ENCODE measurements at places on chromosomes 6 and 20. TPM values are rescaled to one million over a fixed set of nuclear protein-coding genes. Genes with fewer than 3 reads are reported as not detected.

Gene TENT5A
- total RNA-seq: 30.0 TPM

Gene TSBP1
- not detected for total RNA-seq

Gene EFCAB8
- total RNA-seq: 0.18 TPM

Gene SLCO4A1
- 35.5 TPM for total RNA-seq

Gene PPP1R3G
- total RNA-seq: 10.7 TPM

Gene AVP
- not detected for total RNA-seq

Gene PSMB9
- total RNA-seq: 18.6 TPM

DNA sequence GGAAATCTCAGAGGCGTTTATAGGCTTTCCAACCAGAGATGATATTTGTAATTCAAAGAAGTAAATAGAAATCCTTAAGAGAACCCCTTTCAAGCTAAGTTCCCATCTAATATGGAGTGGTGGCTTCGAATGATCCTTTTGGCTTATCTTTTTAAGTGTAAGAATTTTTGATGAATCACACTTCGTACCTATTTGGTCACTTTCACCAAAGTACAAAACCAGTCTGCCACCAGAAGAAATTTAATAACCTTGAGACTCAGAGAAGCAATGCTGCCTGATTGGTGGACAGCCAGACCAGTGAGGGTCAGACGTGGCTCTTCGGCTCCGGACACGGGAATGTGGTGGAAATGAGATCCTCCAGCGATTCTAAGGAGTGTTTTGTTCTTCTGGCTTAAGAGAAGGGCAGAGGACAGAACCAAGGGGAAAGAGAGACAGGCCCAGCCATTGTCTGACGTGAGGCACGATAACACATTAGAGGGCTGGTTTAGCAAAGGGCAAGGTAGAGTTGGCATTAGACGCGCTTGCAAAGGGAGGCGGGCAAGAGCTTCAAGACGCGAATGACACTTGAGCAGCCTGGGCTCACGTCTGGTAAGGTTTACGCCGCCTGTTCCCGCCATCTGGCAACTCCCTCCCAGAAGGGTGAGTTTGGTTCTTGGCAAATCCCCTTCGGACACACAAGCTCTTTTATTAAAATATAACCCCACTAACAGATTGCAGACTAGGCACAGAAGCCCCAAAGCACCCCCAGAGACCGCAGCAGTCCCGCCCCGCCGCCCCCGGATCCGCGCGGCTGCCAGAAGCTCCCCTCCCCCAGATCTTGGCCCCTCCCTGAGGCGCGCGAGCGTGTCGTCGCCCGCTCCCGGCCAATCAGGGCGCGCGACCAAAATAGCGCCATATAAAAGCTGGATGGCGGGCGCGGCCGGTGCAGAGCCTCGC is 50.0 kb upstream of the EZR start:
- DNase-seq: peak; percentile 91

GRCh38 chr6:7157752-7158616 is 50.2 kb downstream of the RREB1 start:
- no peak for DNase-seq

GRCh38 chr6:17281497-17282481 is 628 bp downstream of the RBM24 start:
- DNase-seq: peak; percentile 29

DNA sequence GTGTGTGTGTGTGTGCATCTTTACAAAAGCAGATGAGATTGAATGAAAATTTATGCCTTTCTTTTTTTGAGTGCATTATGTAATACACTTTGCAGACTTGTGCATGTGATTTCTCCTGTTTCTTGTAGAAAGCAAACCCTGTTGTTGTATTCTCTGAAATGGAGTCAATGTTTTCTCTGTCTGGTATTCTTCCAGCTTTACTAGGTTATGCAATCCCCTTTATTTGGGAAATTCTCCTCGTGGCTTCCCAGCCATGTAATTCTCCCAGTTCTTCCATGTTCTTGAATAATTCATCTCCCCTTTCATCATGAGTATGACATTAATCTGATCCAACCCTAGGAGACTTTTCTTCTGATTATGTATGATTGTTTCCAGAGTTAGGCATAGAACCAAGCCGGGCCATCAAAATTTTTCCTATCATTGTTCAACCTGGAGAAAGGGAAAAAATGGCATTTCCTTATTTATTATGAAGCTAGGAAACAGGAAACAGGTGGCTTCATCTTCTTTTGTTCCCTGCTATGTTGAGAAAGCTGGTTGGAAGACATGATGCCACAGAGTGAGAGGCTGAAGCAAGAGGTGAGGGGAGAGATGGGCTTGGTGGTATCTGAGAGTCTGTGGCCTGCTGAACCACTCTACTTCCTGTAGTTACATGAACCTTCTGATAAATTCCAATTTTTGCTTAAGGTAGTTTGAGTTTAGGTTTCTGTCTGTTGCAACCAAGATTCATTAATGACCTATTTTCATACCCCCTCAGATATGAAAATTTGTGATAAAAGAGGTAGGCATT is 68.8 kb downstream of the PRL start:
- DNase-seq: no peak

GRCh38 chr6:111899531-111899930 is 26.3 kb upstream of the FYN start:
- no peak for DNase-seq

GRCh38 chr20:13936781-13937576 is 53.4 kb downstream of the SEL1L2 start:
- DNase-seq: no peak

DNA sequence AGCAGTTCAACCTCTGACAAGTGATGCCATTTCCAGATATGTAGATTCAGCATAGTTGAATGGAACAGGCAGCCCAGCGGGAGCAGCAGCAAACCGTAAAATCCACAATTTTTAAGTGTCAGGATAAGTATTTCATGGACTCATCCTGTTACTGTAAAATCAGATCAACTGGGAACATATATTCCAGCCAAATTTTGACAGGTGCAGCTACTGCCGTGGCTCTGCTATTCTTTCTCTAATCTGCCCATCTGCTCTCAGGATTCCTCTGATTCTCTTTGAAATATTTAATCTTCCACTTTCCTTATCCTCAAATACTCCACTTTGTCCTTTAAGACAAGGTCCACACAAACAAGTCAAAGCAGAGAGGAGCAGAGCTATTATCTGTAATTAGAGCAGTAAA is 245.4 kb upstream of the ASCC3 start:
- DNase-seq: no peak

DNA sequence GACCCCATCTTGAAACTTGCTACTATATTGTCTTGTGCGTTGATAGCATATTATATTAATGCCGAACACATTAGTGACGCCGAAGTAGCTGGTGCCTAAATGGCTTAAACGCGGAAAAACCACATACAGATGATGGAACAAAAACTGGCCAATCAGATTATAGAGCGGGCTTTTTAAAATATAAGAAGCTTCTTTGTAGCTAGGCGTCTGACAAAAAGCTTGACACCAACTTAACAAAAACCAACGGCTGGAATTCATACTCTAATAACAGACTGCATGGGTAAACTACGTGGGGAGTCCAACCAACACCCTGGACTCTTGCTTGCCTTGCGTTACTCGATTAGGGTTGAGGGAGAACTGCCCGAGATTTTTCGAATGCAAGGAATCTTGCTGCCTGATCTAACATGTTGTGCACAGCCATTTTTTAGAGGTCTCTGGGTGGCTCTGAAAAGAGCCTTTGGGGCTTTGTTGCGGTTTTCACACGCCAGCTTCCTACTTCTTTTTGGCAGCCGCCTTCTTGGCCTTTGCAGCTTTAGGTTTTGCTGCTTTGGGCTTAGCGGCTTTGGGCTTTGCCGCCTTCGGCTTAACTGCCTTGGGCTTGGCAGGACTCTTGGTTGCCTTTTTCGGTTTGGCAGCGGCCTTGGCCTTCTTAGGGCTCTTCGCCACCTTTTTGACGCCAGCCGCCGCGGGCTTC is 45.7 kb downstream of the OR2B2 start:
- no peak for DNase-seq

DNA sequence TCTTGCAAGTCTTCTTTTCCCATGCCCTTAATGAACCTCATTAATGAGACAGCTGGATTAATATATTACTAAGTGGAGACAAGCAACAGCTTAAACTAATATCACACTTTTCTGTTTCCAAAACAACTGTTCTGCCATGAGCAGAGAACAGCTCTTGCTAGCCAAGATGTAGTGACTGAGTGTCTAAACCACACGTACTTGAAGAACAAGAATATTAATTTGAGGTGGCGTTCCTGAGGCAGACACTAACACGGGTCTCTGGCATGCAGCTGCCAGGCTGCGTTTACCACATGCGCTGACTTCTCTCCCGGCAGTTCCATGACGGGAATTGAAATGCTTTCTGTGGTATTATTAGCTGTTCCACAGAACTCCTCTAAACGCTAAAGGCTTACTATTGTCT is 80.6 kb downstream of the FNDC1 start:
- no peak for DNase-seq

DNA sequence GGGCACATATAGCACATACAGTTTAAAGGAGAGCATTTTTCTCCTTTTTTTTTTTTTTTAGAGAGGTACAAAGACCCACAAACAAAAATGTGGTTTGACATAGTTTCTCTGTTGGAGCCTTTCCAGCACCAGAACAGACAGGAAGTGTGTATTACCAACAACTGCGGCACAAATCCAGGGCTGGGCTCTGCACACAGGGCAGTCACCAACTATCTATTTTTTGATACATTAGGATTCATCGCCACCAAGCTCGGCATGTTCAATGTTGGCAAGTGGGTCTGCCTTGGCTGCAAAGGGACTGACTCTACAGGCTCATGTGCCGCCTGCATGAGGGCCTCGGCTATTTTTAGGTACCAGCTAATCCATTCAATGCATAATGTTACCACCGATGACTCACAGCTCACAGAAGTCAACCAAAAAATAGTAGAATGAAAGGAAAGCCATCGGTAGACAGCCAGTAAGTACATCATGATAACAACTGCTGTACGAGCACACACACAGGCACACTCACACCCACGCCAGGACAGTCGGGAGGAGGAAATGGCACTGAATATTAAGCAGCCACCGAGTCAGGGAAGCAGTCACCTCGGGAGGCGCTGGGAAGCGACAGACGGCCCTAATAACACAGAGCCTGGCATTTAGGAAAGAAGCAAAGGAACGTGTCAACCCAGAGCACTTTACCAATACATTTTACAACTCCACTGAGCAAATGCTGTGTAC is 81.6 kb downstream of the GMPR start:
- peak; percentile 77 for DNase-seq

DNA sequence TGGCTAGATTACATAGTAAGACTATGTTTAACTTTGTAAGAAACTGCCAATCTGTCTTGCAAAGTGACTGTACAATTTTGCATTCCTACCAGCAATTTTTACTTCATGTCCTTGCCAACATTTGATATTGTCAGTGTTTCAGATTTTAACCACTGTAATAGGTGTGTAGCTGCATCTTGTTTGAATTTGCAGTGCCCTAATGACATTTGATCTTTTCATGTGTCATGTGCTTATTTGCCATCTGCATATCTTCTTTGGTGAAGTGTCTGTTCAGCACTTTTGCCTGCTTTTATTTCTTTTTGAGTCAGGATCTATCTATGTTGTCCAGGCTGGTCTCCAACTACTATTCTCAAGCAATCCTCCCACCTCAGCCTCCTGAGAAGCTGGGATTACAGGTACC is 2.4 kb upstream of the PRPH2 start:
- DNase-seq: no peak

DNA sequence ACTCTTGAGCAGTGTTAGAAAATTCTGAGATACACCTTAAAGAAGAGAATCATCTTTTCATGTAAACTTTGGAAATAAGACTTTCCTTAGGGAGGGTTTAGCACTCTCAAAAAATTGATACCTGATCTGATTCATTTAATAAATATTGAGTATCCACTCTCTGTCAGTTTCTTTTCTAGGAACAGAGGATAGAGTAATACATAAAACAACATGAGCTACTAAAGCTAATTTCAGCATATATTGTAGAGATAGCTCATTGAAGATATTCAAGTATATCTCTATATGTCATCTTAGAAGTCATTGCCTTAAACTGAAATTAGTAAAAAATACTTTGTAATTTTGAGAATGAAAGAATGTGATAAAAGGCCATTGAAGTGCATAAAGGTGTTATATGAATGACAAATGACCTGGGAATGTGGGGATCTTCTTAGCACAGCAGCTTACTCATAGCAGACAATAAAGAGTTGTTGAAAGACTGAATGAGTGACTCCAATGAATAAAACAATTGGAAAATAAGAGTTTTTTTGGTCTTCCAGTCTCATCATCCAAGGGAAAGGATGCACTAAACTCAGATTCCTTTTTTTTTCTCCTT is 29.2 kb downstream of the RHAG start:
- no peak for DNase-seq

GRCh38 chr6:133805876-133806275 is 83.0 kb upstream of the TCF21 start:
- no peak for DNase-seq

GRCh38 chr6:31210741-31211532 is 40.5 kb upstream of the POU5F1 start:
- no peak for DNase-seq

GRCh38 chr6:79450984-79451383 is 86.2 kb downstream of the LCA5 start:
- DNase-seq: no peak
